ENCODE measurements at places on chromosomes 1 and 21. TPM values are rescaled to one million over a fixed set of nuclear protein-coding genes. Genes with fewer than 3 reads are reported as not detected.

DNA sequence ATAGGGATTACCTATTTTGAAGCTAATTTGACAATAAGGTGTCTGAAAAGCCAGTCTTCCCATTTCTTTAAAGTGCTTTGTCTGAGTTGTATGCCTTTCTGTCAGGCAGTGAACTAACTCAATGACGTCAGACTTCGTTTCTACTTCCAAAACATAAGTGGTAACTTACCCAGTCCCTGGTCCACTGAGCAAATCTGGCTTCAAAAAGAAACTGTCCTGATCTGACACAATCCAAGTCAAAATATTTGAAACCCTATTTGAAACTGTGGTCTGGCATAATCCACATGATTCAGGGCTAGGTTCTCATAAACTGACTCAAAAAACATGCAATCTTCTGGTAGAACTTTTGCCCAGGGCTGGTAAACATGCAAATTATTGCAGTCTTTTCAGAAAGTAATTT lies 34.0 kb downstream of the DIRAS3 start:
- DNase-seq, result no peak

Gene ELAPOR1
- polyA plus RNA-seq, result 0.40 TPM

DNA sequence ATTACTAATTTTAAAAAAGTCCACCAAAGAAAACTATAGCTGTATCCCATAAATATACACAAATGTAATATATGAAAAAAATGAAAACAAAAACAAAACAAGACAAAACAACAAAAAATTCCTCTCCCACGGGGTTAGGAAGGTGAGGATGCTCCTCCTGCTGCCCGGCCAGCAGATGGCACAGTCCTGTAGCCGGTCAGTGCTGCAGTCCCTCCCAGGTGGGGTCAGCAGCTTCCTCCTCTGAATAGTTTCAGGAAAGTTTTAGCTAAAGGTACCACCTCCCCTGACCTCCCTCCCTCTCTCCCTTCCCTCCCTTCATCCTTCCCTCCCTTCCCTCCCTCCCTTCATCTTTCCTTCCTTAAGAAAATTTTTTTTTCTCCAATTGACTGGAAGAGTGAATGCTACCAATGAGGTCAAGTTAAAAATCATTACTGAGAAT lies 67.8 kb upstream of the BCL10 start:
- no peak for DNase-seq

DNA sequence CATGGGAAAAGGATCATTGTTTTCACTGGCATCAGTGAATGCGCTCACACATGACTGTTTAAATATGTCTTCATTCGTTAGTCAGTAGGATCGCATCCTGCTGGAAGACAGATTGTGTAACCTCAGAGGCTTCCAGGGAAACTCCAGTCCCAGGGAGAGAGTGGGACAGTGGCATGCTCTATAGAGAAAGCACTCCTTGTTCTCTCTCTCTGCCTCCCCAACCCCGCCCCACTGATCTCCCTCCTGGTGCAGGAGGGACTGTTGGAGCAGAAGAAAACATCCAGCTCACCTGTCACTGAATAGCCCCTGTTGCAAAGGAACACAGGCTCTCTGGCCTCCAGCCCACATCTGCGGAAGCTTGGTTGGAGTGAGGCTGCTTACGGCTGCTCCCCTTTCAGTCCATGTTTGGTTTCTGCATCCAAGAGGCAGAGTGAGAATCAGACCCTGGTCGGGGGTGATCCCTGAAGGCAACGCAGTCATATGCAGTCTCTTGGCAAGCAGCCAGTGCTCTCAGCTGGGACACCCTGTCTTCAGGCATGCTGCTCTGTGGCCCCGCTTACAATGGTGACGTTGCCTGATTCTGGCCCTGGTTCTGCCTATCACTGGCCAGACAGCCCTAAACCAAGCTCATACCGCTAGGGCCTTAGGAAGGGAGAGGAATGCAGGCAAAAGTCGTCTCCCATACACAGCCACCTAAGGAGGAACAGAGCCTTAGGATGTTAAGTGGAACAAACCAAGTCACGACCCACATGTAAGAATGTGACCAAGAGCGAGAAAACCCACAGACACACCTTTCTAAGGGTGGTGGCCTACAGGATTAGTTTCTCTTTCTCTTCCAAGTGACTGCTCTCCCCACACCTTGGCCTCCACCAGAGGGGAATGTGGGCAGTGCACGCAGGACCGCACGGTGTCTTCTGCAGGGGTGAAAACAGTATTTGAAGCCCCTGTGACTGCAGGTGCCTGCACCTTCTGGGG lies 39.7 kb downstream of the BACE2 start:
- no peak for DNase-seq

Gene CALML6
- polyA plus RNA-seq, result 281 TPM

DNA sequence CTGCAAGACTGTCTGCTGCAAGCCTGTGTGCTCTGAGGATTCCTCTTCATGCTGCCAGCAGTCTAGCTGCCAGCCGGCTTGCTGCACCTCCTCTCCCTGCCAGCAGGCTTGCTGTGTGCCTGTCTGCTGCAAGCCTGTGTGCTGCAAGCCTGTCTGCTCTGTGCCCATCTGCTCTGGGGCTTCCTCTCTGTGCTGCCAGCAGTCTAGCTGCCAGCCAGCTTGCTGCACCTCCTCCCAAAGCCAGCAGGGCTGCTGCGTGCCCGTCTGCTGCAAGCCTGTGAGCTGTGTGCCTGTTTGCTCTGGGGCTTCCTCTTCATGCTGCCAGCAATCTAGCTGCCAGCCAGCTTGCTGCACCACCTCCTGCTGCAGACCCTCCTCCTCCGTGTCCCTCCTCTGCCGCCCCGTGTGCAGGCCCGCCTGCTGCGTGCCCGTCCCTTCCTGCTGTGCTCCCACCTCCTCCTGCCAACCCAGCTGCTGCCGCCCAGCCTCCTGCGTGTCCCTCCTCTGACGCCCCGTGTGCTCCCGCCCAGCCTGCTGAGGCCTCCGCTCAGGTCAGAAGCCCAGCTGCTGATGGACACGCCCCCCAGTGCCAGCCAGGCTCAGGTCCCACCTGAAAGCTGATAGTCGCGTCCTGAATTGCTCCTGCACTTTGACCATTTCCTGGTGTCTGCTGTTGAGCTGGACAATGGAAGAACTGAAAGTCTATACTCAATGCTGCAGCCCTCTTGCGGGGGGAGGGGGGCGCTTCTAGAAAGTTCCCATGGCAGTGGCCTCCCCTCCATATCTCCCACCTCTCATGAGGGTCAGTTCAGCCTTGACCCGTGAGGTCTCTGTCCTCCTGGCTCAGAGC lies 1.2 kb downstream of the KRTAP10-4 start:
- no peak for DNase-seq

DNA sequence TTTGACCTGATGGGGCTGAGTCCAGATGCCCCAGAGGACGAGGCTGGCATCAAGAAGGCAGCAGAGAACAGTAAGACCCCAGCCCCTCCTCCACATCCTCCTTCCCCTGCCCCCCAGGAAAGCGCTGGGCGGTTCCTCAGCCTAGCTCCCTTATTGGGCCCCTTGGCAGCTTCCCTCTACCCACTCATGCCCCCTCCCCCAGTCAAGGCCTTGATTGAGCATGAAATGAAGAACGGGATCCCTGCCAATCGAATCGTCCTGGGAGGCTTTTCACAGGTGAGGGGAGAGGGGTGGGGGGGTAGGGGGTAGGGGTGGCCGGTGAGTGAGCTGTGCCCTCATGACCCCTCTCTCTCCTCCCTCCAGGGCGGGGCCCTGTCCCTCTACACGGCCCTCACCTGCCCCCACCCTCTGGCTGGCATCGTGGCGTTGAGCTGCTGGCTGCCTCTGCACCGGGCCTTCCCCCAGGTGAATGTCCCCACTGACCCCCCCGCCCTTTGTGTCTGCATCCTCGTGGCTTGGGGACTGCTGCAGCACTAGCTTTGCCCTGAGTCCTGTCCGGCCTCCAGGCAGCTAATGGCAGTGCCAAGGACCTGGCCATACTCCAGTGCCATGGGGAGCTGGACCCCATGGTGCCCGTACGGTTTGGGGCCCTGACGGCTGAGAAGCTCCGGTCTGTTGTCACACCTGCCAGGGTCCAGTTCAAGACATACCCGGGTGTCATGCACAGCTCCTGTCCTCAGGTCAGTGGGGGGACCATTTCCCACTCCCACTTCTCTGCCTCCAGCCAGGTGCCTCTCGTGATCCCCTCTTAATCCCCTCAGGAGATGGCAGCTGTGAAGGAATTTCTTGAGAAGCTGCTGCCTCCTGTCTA lies 3.2 kb downstream of the LYPLA2 start:
- no peak for DNase-seq
